GM12864 (cell line): ENCODE measurements at places on chromosomes 16 and 17.

- DNase-seq: no peak
Measured at GRCh38 chr17:73323409-73324159, 11.8 kb upstream of the CDC42EP4 start.

- DNase-seq: no peak
Measured at GRCh38 chr16:50281391-50282009, 15.1 kb downstream of the ADCY7 start.

DNA sequence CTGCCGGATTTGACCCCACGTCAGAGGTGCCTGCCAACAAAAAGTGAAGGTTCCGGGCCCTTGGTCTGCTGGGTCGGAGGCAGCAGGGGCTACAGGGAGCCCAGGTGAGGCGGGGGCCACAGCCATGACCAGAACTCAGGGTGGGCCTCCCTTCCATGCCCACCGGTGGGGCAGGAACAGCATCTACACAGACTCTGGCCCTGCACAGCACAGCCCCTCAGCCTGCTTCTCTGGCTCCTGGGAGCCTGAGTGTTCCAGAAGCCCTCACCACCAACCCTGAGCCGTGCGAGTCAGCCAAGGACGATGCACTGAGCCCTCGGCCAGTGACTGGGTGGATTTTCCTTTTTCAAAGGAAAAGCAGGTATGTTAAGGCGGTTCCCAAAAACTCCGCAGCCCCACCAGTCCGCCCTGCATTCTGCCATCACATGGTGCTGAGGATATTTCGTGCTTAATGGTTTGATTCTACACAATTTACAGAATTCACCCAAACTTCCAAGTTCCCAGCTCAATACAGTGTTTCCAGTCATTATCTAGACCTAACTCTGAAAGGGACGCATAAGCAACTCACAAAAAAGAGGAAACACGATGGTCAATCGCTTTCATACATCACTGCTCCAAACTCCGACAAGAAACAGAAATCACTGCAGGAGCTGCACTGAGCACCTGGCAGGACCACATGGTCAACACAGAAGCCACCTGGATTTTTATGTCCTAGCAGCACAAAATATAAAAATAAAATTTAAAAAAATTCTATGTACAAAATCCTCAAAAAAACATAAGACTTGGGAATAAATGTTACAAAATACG lies 19.4 kb upstream of the C16orf95 start:
- DNase-seq: no peak

DNA sequence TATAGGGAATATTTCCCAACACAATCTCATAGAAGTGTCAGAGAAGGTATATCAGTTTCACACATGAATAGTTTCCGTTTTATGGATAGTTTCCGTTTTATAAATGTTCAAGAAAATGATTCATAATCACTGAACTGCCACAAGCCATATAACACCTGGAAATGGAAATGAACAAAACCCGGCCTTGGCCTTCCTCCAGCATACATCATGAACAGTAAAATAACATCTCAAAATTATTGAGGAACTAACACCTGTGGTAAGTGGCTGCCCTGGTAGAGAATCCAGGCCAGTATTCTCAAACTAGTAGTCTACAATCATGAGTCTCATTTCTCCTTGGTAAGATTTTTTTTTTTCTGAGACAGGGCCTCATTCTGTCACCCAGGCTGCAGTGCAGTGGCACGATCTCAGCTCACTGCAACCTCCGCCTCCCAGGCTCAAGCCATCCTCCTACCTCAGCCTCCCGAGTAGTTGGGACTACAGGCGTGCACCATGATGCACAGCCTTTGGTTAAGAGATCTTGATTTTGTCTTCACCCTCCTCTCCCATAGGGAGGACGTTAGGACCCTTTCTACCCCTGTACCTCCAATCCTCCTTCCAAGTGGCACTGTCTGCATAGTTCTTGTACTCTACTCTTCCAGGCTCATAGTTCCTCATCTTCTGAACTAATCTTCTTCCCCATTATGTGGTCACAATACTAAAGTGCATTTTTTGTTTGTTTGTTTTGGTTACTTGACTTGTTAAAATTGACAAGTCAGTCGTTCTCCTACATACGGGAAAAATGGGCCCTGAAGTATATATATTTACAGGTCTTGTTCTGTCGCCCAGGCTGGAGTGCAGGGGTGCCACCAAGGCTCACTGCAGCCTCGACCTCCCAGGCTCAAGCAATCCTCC lies 15.0 kb upstream of the RGS9 start:
- DNase-seq: peak; percentile 37

DNA sequence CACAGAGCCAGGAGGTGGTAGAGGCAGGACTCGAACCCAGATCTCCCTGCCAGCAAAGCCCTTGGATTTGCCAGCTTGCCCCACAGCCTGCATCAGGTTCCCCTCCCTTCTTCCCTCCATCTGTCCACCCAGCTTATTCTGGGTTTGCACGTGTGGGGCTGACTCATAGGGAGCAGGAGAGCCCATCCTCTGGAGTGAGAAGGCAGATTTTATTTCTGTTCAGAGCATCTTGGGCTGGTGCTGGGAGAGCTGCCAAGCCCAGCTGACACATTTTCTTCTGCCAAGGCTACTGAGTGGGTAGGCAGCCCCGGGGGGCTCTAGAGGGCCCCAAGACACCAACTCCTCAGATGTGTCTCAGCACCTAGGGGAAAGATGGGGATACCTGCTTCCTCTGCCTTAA lies 106.3 kb upstream of the CRHR1 start:
- DNase-seq: no peak

DNA sequence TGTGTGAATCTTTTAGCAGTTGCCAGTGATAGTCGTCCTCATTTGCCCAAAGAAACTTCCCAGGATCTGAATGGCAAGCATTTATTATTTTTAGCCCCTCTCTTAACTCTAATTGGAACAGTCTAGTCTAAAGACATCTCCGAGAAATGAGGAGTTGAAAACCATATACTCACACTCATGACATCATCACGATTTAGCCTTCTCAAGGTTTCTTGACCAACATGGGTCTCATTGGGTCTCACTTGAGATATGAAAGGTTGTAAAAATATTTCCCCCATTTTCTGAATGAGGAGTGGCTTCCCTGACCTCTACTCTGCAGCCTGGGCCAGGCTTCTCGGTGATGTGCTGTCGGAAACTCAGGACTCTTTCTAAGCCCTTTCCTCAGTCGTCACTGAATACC lies 37.1 kb upstream of the CACNG1 start:
- DNase-seq: no peak

DNA sequence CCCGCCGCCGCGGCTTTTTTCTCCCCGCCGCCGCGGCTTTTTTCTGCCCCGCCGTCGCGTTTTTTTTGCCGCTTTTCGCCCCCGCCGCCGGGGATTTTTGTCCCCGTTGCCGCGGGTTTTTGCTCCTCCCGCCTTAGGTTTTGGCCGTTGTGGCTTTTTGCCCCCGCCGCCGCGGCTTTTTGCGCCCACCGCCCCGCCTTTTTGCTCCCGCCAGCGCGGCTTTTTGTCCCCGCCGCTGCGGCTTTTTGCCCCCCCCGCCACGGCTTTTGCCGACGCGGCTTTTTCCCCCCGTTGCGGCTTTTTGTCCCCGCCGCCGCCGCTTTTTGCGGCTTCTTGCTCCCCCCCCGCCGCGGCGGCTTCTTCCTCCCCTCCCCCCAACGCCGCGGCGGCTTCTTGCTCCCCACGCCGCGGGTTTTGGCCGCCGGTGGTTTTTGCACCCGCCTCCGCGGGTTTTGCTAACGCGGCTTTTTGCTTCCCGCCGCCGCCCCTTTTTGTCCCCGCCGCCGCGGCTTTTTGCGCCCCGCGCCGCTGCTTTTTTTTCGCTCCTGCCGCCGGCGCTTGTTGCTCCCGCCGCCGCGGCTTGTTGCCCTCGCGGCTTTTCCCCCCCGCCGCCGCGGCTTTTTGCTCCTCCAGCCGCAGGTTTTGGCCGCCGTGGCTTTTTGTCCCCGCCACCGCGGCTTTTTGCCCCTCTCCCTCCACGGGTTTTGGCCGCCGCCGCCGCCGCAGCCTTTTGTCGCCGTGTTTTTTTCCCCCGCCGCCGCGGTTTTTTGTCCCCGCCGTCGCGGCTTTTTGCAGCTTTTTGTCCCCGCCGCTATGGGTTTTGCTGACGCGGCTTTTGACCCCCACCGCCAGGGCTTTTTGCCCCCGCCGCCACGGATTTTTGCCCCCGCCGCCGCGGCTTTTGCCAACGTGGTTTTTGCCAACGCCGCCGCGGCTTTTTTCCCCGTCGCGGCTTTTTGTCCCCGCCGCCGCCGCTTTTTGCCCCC lies 150.3 kb downstream of the KCNJ18 start:
- no peak for DNase-seq
